Stimulated activated CD4-positive, alpha-beta T cell treated with anti-CD3 and anti-CD28 coated beads, TNF-alpha, amount 100 ng/mL, for 1 hour (primary cell): ENCODE measurements at places on chromosomes 1 and 21.
A peak's percentile ranks its signal among the peaks of the same experiment; 100 is the strongest.

- DNase-seq: peak; percentile 29
These were observed 3.8 kb upstream of the PLEKHA6 start for GRCh38 chr1:204363335-204364114.

DNA sequence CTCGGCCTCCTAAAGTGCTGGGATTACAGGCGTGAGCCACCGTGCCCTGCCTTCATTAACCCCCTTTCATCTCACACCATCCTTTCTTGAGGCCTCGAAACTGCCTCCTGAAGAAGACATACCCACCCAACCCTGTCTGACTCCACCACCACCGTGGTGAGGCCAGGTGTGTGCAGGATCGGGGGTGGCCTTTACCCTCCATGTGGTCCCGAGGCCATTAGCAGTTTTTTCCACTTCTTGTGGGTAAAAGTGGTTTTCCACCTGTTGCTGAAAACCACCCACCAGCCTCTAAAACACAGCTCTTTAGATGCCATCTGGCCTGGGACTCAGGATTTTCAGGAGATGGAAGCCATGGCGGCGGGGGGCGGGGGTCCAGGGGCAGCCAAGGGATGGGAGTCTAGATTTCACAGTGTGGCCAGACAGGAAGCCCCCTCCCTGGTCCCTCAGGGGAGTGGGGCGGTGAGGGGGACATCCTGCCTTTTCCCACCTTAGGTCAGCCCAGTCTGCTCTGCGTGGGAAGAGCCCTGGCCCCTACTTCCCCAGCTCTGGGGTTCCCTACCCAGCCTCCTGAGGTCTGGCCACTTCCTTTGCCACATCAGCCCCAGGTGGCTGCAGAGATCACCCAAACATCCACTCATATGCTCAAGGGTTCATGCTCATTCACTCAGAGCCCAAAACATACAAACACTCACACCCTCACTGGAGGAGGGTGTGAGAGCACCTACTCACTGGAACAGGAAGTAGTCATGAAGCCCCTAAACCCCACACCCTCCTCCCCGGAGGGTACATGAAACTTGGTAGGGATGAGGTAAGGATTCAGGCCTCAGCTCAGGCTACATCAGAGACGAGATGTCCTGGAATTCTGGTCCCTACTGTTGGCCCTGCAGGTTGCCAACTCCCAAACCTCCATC, 2.3 kb downstream of the FGR start:
- DNase-seq: no peak

GRCh38 chr1:85321237-85321964, 45.0 kb upstream of the BCL10 start:
- DNase-seq: no peak

DNA sequence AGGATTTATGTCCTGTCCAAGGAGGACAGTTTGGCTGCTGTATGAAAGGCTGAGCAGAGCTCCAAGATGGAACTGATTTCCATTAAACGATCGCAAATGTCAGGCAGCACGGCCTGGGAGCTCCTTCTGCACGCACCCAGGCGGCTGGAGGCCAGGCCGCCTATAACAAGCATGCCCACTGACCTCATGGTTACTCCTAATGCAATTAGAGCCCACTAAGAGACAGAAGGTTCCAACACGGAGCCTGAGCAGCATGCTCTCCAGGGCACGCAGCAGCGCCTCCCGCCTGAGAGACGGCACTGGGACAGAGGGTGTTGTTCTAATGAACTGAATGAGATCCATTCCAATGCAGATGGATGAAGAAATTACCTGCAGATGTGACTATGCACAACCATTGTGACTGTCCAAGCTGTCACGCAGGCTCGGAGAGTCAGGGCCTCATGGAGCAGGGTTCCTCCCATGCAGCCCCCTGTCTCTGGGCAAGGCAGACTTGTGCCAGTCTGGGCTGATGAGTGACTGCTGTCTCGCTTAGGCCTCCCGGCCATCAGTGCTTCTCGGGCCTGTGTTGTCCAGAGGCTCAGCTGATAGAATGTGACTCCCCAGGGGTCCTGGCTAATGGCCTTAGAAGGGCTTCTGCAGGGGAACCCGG, 25.2 kb upstream of the CDCA8 start:
- no peak for DNase-seq

DNA sequence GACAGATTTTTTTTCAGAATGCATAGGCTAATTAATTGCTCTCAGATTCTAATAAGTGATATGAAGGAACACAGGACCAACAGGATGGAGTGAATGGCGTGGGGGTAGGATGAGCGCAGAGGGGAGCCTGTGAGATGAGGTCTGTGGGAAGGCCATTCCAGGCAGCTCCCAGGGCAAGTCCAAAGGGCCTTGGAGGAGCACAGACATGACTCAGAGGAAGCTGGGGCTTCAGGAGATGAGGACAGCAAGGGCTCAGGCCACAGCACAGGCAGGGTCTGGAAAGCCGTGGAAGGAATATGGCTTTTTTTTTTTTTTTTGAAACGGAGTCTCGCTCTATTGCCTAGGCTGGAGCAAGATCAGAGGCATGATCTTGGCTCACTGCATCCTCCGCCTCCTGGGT, 35.1 kb downstream of the FMN2 start:
- DNase-seq: no peak

DNA sequence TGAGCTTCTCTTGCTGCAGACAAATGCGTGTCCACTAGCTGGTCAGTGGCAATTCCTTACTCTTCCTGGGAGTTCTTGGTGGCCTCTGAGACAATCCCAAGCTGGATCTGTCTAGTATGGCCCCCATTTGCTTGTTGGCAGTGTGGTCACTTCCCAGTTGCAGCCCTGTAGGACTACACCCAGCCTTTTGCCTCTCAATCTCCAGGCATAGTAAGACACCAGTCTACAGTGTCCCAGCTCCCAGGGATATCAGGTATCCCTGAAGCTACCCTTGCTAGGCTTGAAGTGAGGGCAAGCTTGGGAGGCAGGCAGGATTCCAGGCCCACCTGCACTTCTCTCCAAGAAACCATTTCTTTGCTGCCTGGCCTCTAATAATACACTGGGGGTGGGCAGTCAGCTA, 316.6 kb downstream of the RYR2 start:
- no peak for DNase-seq

- no peak for DNase-seq
These were observed 98.4 kb upstream of the USP25 start for GRCh38 chr21:15631342-15631741.

GRCh38 chr1:4422504-4423289, 231.7 kb upstream of the AJAP1 start:
- no peak for DNase-seq

DNA sequence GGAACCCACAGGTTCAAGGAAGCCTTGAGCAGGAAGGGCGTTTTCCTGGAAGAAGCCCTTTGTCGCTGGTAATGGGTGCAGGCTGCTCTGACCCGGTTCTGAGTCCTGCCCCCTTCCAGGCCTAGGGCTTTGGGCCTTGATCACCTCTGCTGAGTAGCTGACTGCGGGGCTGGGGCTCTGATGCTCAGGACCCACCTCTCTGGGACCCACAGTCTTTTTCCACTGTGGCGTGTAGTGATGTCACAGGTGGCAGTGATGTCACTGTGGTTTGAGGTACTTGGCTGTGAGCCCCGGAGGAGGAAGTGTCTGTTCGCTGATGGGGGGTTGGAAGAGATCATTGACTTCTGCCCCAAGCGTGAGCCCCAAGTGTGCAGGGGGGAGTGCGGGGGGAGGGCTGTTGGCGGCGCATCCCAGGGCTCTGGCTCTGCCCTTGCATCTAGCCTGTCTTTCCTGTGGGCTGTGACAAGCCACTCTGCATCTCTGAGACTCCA, 6.9 kb downstream of the TNFRSF1B start:
- peak; percentile 61 for DNase-seq

GRCh38 chr1:240115831-240116230, 24.1 kb downstream of the FMN2 start:
- no peak for DNase-seq

DNA sequence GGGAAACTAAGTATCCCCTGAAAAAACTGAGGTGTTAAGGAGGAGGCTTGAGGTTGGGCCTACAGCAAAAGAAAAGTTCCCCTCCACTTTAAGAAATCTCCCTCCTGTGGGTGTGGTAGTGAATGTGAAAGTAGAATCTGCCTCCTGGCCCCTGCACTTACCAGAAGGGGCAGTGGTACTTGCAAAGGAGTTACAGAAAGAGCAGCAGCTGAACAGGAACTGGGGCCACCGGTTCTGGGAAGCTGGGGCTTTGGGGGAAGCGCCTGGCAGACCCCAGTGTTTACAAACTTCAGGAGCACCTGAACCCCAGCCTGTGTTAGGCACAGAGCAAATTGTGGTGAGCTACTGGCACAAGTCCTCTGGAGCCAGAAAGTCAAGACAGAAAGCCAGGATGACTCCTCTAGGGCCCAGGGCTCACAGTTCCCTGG, 250.2 kb upstream of the FGGY start:
- no peak for DNase-seq

GRCh38 chr21:16767201-16767600, 745.6 kb upstream of the CXADR start:
- DNase-seq: no peak

DNA sequence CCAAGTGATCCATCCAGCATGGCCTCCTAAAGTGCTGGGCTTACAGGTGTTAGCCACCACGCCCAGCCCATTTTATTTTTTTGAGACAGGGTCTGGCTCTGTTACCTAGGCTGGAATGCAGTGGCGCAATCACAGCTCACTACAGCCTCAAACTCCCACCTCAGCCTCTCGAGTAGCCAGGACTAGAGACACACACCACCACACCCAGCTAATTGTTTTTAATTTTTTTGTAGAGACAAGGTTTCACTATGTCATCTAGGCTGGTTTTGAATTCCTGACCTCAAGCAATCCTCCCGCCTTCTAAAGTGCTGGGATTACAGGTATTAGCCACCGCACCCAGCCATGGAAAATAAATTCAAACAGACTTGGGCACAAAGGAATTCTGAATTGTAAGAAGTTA, 31.9 kb downstream of the PUM1 start:
- no peak for DNase-seq

- no peak for DNase-seq
These were observed 514 bp downstream of the S1PR1 start for GRCh38 chr1:101237229-101237837.

DNA sequence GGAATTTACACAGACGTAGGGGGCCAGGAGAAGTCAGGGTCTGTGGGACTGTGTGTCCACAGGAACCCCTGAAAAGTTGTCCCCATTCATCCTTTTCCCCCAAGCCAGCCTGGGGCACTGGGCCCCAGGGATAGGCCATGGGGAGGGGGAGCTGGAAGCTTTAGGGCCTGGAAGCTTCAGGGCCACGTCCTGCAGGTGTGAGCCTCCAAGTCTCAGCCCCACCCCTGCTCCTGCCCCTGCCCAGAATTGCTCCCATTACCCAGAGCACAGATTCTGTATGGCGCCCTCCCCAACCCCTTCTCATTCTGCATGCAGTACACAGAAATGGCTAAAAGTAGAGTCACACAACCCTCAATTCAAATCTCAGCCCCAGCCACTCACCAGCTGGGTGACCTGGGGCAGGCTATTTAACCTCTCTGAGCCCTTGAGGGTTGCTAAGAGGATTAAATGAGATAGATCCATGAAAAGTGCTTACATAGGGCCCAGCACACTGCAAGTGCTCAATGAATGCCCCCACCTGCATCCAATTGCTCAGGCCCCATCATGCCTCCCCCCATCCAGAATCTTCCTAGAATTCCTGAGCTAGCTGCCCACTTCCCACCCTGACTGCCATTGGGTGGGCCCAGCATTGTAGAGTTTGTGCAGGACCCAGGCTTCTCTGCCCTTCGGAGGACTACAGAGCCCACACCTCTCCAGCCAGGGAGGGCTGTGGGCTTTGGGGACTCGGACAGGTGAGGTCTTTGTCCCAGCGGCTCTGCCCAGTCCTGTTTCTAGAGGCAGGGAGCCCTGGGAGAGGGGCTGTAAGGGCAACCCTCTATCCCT, 6.5 kb downstream of the RAP1GAP start:
- no peak for DNase-seq

- DNase-seq: no peak
These were observed 196.7 kb upstream of the DAB1 start for GRCh38 chr1:57620605-57621004.

DNA sequence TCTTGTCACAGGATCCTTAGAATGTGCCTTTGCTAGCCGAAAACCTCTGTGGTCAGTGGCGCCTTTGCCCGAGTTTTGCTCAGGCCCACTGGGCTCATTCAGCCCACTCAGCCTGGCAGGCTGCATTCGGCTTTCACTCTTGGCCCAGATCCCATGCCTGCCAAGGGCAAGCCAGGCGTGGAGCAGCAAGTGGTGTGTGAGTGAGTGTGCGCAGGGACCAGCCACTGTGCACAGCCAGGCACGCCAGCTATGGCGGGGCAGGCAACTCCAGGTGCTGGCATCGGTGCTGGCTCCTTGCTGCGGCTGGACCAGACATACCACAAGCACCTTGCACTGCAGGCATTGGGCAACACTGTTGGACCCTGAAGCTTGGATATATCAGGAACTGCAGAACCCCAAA, 1145.1 kb upstream of the NCAM2 start:
- DNase-seq: no peak

GRCh38 chr1:195185321-195185720, 1422.9 kb downstream of the KCNT2 start:
- DNase-seq: no peak

DNA sequence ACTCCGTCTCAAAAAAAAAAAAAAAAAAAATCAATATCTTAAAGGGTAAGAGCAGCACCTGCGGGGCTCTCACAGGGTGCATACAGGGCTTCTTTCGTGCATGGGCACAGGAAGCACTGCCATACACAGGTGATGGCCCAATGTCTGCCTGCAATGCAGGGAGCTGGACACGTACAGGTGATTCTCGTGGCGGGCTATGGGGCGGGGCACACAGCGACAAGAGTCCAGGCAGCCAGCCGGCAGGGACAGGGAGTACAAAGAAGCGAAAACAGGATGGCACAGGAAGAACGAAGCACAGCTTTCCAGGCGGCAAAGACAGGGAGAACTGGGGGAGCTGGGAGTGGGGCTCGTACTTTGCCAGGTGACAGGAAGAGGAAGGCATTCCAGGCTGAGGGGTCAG, 1.6 kb downstream of the KIF17 start:
- no peak for DNase-seq

- DNase-seq: no peak
These were observed 44.0 kb upstream of the LRP8 start for GRCh38 chr1:53371851-53372250.
